NCI-H446 (cell line): ENCODE measurements at places on chromosomes 2 and 18.
A peak's percentile ranks its signal among the peaks of the same experiment; 100 is the strongest.

DNA sequence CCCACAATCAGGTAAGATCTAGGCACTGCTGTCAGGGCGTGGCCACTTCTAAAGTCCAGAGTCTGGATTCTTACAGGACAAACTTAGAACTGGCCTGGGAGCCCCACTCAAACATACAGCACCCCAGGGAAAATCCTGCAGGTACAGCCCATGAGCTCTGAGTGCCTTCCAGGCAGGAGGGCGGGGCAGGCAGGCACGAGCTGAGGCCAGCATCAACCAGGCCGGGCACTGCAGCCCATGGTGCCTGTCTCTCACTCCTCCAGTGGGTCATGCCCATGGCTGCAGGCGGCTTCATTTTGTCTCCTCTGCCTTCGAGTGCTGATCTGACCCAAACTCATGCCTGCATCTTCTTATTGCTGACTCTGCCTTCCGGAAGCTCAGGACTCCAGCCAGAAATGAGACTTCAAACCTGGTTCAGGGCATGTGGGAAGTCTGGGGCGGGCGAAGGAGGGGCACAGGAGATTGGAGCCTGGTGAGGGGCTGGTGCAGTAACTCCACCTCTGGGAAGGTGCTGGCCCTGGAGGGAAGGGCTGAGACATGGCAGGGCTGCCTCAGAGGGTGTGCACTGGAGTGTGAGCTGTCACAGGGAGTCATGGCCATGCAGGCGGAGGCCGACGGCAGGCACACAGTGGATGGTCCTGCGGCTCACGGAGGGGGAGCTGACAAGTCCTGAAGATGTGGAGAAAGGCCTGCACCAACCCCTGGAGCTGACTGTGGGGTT is 40.5 kb downstream of the HS6ST1 start:
- DNase-seq, result no peak

DNA sequence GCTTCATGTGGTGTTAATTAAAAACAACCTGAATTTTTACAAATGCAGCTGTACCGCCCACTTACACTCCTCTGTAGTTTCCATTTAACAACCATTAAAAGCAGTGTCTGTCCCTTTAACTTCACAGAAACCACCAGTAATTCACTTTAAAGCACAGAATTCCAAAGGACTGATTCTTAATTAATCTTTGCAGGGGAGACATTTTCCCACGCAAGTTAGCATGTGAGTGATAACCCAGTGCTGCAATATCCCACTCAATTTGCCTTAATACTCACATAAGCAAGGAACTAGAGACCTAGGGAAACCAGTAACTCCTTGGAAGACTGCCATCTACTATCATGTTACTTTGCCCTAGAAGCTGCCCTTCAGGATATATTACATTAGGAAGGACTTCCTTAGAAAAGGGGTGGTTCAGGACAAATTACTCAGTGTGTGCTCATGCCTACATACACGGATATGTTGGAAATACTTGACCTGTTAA is 102.3 kb downstream of the OSR1 start:
- DNase-seq, result no peak

- DNase-seq, result peak; percentile 44
These were observed 48.8 kb downstream of the C2orf42 start for GRCh38 chr2:70141902-70142589.

- no peak for DNase-seq
These were observed 90.3 kb upstream of the BCL2L11 start for GRCh38 chr2:111030260-111030891.

DNA sequence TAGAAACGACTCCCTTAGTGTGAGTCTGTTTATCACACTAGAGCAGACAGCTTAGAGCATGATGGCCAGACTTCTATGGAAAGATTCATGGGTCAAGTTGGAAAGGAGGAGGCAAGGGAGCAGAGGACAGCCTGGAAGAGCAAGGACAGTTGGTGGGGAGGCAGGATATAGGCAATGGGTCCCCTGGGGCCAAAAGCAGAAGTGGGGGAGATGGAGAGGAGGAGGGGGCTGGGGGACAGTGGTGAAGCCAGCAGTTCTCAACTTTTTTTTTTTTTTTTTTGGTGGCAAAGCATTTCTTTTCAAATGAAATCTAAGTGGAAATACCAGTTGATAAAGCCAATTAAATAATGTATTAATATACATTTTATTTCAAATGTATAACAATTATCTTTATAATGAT is 197.9 kb downstream of the HRH4 start:
- no peak for DNase-seq

- no peak for DNase-seq
These were observed 459.9 kb upstream of the CELF4 start for GRCh38 chr18:38025433-38026038.

GRCh38 chr2:65112633-65113032 is 17.3 kb downstream of the RAB1A start:
- DNase-seq, result no peak

GRCh38 chr2:35933031-35933430 is 422.5 kb upstream of the CRIM1 start:
- DNase-seq, result no peak

DNA sequence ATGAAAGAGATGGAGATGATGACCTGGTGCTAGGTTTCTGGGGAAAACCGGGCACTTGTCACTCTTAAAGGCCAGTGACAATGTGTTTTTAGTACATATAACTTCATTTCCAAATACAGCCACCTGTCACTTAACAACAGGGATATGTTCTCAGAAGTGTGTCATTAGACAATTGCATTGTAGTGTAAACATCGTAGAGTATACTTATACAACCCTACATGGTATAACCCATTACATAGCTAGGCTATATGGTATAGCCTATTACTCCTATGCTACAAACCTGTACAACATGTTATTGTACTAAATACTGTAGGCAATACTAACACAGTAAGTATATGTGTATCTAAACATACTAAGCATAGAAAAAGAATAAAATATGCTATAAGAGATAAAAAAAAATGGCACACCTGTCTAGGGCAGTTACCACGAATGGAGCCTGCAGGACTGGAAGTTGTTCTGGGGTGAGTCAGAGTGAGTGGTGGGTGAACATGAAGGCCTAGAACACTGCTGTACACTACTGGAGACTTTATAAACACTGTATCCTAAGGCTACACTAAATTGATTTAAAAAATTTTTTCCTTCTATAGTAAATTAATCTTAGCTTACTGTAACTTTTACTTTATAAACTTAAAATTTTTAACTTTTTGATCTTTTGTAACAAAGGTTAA is 123.2 kb downstream of the THADA start:
- DNase-seq, result no peak

DNA sequence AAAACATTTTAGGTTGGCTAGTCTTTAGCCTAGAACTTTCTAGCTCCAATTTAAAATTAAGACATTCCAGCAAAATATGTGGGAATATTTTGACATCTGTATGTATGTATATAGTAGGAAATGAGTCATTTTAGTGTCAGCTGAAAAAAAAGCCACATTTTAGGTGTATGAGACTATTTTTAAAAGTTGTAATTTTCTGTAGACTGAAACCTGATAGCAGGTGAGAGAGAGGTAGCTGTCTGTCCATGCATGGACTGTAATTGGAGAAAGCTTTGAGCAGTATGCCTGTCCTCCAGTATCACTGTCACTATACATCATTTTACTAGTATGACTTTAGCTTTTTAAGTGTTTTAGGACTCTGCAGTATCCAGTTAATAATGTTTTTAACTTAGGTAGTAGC is 26.1 kb upstream of the PPP1R1C start:
- DNase-seq, result no peak

GRCh38 chr2:200782251-200782650 is 29.5 kb upstream of the BZW1 start:
- no peak for DNase-seq

GRCh38 chr2:6556755-6557154 is 309.0 kb downstream of the CMPK2 start:
- no peak for DNase-seq

DNA sequence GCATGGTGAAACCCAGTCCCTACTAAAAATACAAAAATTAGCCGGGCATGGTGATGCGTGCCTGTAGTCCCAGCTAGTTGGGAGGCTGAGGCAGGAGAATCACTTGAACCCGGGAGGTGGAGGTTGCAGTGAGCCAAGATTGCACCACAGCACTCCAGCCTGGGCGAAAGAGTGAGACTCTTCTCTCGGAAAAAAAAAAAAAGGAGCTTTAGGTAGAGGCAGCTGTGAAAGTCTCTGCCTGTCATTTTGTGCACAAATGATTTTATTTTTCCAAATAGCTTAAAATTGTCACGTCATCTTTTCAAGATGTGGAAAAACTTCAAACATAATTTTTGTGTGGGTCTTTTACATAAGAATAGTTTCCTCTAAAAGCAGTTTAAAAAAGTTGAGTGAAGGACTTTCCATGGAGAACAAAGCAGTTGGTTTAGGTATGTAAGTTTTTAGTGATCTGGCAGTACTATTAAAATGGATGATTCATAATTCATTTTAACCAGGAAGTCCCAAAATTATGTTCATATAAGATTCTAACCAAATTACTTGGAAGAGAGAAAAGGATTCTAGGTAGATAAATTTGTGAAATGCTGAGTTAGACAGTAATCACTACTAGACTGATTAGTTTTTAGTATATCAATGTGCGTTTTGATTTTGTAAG is 11.5 kb downstream of the CCNYL1 start:
- DNase-seq, result no peak

DNA sequence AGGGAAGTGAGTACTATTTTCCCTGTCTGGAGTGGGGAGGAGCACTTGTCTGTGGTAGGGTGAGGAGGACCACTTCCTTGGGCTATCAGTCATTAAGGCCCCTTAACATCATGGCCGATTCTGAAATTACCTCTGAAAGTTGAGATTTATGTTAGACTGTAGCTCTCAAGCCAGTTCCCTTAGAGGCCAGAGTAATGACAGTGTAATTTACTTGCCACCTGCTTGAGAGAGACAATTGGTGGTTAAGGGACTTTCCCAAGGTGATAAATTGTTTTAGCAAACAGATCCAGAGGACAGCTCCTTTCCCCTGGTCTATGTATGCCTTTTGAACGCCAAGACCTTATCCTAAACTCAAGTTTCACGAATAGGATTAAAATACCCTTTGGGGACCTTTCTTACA is 56.1 kb downstream of the NEDD4L start:
- no peak for DNase-seq

GRCh38 chr2:220499225-220499624 is 871.8 kb downstream of the SLC4A3 start:
- DNase-seq, result peak; percentile 85

GRCh38 chr18:52452427-52452826 is 112.4 kb downstream of the DCC start:
- no peak for DNase-seq

DNA sequence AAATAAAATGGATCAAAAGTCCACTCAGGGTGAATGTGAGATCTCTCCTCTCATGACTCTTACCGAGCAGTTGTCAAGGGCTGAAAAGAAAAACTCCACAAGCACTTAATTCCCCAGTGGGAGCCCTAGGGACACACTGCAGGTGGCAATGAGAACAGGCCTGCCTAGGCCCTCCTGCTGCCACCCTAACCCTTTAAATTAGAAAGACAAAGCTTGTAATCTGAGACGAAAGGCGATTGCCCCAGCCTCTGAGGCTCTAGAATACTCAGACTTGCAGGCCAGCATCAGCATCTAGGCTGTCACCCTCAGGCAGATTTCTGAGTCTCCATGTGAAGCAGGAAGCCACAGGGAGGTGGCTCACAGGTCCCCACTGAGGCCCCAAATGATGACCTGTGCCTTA is 457.0 kb upstream of the MYT1L start:
- no peak for DNase-seq

DNA sequence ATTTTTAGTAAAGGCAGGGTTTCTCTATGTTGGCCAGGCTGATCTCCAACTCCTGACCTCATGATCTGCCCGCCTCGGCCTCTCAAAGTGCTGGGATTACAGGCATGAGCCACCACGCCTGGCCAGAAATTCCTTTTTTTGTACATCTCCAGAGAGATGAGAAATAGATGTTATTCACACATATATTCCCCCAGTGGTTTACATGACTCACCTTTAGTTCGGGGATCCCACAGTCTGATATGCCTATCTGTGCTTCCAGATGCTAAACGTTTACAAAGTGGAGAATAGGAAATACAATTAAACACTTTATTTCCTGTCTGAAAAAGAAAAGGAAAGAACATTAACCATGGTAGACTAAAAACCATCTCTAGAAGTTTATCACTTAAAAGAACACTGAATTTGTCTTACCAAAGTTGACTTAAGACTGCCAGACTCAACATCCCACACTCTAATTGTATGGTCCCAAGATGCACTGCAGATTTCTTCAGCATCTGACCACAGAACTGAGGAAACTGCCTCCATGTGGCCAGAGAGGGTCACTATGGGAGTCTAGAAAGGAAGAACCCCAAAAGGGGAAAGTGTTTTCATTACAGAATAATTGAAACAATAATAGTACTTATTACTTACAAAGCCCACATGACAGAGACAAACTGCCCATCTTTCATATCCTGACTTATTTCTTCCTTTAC is 12.6 kb upstream of the ICA1L start:
- DNase-seq, result no peak

- peak; percentile 5 for DNase-seq
These were observed 322.0 kb downstream of the RND3 start for GRCh38 chr2:150165442-150165841.

DNA sequence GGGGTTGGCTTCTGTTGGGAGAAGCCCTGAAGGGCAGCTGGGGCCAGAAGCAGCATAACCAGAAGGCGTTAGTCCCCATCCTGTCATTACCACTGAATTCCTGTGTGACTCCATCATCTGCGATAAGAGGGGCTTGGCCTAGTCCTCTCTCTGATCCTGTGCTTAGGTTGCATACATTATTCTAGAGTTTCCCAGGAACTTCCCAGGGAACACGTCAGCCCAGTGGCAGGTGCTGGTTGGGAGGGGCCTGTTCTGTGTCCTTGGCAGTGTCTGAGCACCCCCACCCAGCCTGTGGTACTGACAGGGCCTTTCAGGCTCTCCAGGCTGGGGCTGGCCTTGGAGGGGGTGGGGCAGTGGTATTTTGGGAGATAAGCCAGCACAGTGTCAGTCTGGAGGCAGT is 4.5 kb upstream of the TOGARAM2 start:
- DNase-seq, result no peak

GRCh38 chr2:60526623-60527022 is 26.8 kb downstream of the BCL11A start:
- DNase-seq, result no peak

GRCh38 chr2:83069724-83070123 is 1389.4 kb downstream of the SUCLG1 start:
- DNase-seq, result no peak

DNA sequence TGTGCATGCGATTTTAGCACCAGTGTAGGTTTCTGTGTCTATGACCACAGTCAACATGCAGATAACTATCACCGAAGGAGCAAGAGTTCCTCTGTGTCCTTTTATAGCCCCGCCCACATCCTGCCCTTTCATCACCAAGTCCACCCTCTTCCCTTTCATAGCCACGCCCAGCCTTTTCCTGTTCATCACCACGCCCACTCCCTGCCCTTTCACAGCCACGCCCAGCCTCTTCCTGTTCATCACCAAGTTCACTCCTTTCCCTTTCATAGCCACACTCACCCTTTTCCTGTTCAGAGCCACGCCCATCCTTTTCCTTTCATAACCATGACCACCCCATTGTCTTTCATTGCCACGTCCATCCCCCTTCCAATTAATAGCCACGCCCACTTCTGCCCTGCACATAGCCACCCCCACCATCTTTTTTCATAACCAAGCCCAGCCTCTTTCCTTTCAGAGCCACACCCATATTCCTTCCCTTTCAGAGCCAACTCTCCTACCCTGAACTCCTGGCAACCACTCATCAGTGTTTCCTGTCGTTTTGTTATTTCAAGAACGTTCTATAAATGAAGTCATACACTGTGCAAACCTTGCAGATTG is 273.9 kb downstream of the MYT1L start:
- DNase-seq, result peak; percentile 4
